C1 segment of cervical spinal cord (tissue), 14 donors: ENCODE measurements at places on chromosomes 11 and 22.

DNA sequence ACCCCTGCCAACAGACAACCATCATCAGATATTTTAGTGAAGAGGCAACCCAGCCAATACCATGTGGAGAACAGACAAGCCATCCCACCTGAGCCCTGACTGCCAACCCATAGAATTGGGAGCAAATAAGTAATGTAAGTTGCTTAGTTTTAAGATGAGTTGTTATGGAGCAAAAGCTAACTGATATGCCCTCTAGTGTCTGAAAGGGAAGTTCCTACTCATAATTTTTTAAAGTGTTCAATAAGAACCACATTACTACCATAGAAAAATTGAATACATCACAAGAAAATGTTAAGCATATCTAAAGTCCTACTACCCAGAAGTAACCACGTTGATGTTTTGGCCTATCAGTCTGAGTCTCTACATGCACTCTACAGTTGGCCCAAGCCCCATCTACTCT lies 50.8 kb upstream of the SLC36A4 start:
- DNase-seq, result no peak

DNA sequence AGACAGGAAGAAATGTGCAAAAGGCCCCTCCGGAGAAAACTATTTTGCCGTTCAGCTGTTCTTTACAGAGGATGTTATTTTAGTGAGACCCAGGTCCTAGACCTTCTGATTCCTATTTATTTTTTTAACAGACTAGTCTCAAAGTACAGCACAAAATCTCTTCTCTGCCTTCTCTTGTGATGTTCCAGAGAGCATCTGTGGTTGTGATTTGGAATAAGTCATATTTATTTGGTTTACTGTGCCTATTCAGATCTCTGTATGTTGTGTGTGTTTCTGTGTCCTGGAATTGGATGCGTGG lies 20.1 kb downstream of the LHFPL7 start:
- DNase-seq, result no peak

GRCh38 chr11:68383976-68384501 lies 71.6 kb downstream of the LRP5 start:
- DNase-seq, result peak; percentile 16

- DNase-seq, result no peak
Observed at GRCh38 chr11:13955971-13956421, 6.5 kb upstream of the SPON1 start.

- DNase-seq, result no peak
Observed at GRCh38 chr11:107780775-107781174, 68.9 kb upstream of the SLN start.

- DNase-seq, result no peak
Observed at GRCh38 chr11:26964339-26964738, 29.6 kb upstream of the FIBIN start.

- DNase-seq, result no peak
Observed at GRCh38 chr11:10351435-10351764, 46.5 kb downstream of the ADM start.

DNA sequence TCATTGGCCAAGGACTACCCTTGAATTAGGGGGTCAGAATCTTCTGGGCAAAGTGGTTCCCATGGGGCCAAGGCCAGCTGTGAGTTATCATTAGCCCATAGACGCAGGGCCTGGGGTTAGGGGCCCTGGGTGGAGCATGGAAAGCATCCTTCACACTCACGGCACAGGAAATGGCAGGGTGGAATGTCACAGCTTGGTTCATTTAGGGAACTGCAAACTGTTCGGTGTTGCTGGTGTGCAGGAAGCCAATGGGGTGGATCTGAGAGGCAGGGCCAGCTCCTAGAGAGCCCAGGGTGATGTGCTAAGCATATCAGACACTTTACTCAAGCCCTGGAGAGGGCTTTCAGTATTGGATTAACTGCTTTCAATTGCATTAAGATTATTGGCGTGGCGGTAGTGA lies 42.9 kb downstream of the TECTA start:
- DNase-seq, result no peak

DNA sequence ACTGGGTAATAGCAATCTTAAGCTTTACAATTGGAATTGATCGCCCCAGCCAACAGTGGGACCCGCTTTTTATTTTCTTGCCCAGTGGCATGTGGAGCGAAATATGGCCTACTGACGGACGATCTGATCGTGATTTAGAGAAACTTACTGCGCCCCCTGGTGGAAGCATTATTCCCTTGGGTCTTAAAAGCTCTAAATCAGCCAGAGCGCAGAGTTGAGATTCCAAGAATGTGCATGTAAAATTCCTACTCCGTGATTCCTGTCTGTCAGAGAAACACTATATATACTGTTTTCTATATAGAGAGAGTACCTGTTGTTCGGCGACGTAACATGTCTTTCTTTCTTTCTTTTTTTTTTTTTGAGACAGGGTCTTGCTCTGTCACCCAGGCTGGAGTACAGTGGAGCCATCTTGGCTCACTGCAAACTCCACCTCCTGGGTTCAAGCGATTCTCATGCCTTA lies 3.7 kb upstream of the DPF2 start:
- DNase-seq, result no peak

DNA sequence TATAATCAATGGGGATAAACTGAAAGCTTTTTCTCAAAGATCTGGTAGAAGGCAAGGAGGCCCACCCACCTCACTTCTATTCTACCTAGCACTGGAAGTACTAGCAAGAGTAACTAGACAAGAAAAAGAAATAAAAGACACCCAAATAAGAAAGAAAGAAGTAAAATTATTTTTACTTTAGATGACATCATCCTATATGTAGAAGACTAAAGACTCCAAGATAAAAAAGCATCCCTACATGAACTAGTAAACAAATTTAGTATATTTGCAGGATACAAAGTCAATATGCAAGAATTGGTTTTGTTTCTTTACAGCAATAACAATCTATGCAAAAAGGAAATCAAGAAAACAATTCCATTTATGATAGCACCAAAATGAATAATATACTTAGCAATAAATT lies 201.5 kb upstream of the KIRREL3 start:
- no peak for DNase-seq

DNA sequence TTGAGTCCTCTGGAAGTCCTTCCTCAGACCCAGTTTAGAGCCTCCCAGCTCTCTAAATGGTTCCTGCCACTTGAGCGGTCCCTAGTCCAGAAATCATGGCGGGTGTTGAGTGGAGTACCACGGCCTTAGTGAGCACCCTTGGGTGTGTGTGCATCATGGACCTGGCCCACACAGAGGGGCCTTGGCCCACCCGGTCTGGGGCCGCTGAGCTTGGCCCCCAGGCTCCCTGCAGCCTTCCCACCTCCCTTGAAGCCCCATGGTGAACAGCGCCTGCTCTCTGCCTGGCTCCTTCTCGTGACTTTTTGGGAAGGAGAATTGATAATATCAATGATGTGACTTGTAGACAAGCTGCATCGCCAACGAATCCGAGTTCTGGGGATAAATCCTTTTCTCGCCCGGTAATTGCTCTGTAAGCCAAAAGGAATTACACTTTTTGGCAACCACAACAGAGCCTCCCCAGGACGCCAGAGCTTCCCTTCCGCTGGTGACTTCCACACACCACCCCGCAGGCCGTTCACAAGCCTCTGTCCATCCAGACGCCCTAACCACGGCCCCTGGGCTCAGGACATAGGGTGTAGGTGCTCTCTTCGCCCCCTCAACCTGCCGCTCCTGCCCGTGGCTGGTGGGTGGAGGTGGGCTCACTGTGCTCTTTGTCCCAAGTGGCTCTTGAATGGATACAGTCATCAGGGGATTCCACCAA lies 93.8 kb downstream of the NECTIN1 start:
- DNase-seq, result no peak

DNA sequence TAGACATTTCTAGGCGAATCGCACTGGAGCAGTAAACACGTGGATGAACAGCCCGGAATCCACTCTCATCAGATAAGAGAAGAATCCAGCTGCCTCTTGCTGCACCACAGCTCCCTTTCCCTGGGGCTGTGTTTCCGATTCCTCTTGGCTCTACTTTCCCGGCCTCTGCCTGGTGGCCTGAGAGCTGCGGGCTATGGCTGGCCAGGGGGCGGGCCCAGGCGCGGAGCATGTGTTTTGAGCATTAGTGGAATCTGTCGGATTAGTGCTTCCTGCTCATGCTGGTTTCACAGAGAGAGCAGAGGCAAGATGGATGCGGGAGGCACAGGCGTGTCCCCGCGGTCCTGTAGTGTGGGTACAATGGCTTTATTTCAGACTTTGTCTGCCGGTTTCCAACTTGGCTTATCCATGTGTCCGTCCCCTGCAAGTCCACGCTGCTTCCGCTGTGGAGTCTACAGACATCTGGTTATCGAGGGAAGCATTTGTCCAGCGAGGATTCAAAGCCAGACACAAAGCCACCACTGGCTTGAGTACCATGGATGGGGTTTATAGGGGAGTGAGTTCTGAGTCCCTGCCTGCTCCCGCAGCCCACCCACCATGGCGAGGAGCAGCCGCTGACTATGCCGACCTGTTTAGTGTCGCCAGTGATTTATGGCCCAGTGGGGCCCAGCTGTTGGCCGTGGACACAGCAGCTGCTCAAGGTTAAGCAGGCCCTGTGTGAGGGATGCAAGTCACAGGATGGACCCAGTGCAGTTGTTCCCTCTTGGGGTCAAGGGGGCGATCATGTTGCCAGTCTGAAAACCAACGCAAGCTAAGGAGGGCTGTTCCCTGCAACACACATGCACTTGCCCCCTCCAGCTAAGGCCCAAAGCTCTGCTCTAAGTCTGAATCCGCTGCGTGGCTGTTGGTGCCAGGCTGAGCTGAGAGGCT lies 43.3 kb upstream of the EP300 start:
- peak; percentile 47 for DNase-seq

DNA sequence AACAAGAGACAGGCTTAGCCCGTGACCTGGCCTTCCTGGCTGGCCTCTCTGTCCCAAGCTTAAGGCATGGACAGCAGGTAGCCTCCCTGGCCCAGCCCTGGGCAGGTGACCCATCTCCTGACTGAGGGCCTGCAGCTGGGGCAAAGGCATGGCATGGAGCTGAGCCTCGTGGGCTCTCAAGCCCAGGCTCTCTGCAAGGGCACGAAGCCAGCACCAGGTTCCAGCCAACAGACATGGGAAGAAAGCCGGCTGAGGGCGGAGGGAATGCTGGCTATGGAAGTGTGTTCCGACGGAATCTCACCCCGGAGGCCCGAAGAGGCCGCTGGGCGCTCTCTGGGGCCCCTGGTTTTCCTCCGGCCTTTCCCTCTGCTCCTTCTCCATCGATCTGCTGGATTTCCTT lies 12.9 kb downstream of the DNAL4 start:
- no peak for DNase-seq

DNA sequence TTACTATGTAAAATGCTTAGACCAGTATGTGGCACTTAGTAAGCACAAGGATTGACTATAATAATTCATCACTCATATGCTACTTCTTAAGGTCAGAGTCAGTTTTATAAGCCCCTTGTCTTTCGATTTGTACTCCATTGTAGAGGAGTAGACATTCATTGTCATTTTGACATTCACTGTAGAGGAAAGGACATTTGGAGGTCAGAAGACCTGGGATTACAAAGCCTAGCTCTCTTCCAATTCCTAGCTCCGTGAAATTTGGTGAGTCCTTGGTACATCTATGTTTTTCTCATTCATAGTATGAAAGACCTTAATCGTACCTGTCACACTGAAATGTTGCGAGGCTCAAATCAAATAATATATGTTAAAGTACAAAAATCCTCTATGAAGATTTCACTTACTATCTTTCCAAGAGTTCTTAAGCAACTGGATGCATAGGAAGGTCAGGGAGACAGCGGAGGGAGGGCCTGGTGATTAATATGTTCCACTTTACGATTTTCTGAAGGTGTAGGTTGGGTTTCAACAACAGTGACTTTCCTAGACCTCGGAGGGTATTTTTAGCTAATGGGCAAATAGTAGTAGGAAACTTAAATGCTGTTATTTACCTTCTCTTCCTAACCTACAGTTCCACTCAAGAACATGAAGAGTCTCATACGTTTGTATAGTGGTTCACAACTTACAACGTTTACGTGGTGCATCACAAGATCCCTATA lies 1.4 kb upstream of the EMSY start:
- no peak for DNase-seq

DNA sequence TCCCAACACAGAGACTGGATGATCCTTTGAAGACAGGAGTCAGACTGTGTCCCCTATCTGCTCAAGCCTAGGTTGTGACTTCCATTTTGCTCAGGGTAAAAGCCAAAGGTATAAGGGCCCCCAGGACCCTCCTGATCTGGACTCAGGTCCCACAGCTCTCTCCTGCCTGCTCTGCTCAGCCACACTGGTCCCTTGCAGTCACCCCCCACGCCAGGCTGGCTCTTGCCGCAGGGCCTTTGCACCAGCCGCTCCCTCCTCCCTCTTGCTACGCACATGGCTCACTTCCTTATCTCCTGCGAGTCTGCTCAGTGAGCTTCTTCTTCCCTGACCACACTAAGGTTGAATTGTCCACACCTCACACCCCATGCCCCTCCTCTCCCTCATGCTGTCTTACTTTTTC lies 28.4 kb upstream of the CACNG2 start:
- DNase-seq, result no peak

- DNase-seq, result no peak
Observed at GRCh38 chr11:118885319-118885718, 1.6 kb downstream of the CXCR5 start.
